A549 treated with DMSO at 1 μM for 4 hours (cell line): ENCODE measurements at places on chromosomes 5 and 9. TPM values are rescaled to one million over a fixed set of nuclear protein-coding genes. Genes with fewer than 3 reads are reported as not detected.

KIF4B gene
- 0.03 to 0.05 TPM (median 0.04 TPM) in 3 of 5 replicates, not detected in the others for total RNA-seq

ANKRD31 gene
- total RNA-seq: 0.05 to 0.08 TPM (median 0.08 TPM) in 5 replicates

HARS2 gene
- 36.5 to 41.0 TPM (median 39.5 TPM) in 5 replicates for total RNA-seq

KCNN2 gene
- total RNA-seq: 0.11 to 0.23 TPM (median 0.17 TPM) in 4 of 5 replicates, not detected in the other

PCDHGA11 gene
- total RNA-seq: not detected in 5 replicates

GARIN3 gene
- total RNA-seq: not detected in 5 replicates

CEMIP2 gene
- 64.7 to 99.6 TPM (median 73.6 TPM) in 5 replicates for total RNA-seq

OTP gene
- 0.06 to 0.08 TPM (median 0.08 TPM) in 5 replicates for total RNA-seq

CTXN3 gene
- not detected in 5 replicates for total RNA-seq

MYORG gene
- total RNA-seq: 3.1 to 4.5 TPM (median 4.1 TPM) in 5 replicates
